ENCODE measurements at places on chromosomes 5 and 9. TPM values are rescaled to one million over a fixed set of nuclear protein-coding genes. Genes with fewer than 3 reads are reported as not detected.

- no peaks in the 10 kb centered on the region for H3K4me1 ChIP-seq
- no peak for DNase-seq
- H3K27me3 ChIP-seq = no peaks in the 10 kb centered on the region
- H3K27ac ChIP-seq = no peak overlapping the region
- no peaks in the 10 kb centered on the region for H3K36me3 ChIP-seq
- no peak overlapping the region for H3K4me3 ChIP-seq
Measured at GRCh38 chr5:156934450-156935211, 28.4 kb downstream of the TIMD4 start.

DNA sequence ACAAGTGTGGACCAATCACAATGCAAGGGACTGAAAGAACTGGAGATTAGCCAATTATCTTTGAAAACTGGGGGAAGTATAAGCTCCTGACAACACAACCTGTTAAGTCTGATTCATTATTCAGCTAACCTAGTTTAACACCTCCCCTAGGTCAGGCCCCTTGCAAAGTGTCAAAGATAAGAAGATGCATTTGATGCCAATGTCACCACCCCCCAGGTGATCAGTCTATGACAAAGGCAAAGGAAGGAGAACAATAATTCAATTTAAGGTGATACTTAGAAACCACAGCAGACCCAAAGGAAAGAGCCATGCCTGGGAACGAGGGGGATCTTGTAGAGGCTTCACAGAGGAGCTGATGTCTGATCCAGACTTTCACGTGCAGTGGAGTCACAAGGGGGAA is 137.9 kb downstream of the FBXL7 start:
- H3K4me1 ChIP-seq = peaks cover 11% of the 10 kb centered on the region
- no peak overlapping the region for H3K27ac ChIP-seq
- DNase-seq = no peak

DNA sequence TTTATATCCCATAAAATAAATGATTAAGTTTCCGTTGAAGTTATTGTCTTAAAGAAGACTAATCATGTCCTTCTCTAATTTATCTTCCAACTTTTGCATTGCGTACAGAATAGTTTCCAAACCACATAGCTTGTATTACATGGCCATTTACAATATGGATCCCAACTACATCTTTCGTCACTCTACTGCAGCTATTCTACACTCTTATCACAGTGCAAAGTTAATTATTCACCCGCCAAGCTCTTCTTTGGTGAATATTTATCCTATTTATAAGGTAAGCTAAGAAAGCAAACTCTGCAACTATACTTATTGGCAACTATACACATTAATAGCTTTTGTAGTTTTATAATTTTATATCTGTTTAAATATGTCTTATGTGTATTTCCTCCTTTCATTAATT is 75.9 kb upstream of the ADAMTS19 start:
- no peaks in the 10 kb centered on the region for H3K36me3 ChIP-seq
- H3K27me3 ChIP-seq = no peaks in the 10 kb centered on the region
- no peak overlapping the region for H3K4me3 ChIP-seq

Gene TNFSF8
- 0.83 TPM for total RNA-seq

Gene IFNA2
- total RNA-seq = not detected
